Right renal pelvis (tissue), 4 donors: ENCODE measurements at places on chromosomes 16 and 17.

- DNase-seq = no peak
These were observed 80.4 kb downstream of the ENGASE start for GRCh38 chr17:79154951-79155585.

- DNase-seq = no peak
These were observed 89.9 kb downstream of the NDE1 start for GRCh38 chr16:15739950-15740349.

DNA sequence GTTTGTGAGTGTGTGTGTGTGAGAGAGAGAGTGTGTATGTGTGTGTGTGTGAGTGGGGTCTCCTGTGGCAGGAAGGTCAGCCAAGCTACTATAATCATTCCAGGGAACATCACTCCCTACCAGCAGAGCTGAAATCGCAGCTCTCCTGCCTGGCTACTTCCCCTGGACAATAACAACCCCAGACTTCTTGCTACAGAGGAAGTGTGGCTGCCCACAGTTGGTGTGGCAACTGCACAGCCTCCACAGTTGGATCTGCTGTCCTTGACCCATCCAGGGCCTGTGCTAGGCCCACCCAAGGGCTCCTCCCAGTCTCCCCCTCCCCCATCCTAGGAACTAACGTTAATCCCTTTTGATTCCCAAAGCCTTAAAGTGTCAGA lies 1.5 kb downstream of the SLC13A5 start:
- no peak for DNase-seq

DNA sequence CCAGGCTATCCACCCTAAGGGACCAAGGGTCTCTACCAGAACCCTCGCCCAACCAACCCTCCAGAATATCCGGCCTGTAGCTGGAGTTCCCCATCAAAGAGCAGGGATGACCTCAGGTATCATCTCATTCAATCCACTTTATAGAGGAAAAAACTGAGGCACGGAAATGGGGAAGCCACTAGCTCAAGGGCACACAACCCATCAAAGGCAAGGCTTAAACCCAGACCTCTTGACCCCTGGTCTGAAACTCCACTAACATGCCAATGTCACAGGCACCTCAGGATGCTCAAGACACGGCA lies 1.6 kb downstream of the TBC1D10B start:
- no peak for DNase-seq

GRCh38 chr17:35731917-35732805 lies 722 bp downstream of the RASL10B start:
- no peak for DNase-seq

DNA sequence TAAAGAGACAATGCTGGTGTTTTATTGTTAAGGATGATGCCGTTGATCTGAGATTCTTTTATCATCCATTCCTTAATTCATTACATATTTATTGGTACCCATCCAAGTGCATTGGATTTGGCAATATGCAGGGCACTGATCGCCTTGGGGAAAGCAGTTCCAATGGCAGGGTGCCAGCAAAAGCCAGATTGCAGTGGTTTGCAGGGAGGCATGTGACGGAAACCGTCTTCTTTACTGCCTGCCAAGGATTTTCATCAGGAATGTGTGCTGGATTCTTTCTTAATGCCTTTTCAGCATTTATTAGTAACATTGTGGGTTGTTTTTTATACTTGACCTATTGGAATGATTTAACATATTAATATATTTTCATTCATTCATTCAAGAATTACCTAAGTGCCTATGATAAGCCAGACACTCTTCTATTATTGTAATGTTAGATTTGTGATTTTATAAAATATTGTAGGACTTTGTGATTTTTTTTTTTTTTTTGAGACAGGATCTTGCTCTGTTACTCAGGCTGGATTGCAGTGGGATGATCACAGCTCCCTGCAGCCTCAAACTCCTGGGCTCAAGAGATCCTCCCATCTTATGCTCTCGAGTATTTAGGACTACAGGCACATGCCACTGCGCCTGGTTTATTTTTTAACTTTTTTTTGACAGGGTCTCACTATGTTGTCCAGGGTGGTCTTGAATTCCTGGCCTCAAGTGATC lies 93.4 kb upstream of the TNRC6A start:
- peak; percentile 5 for DNase-seq

DNA sequence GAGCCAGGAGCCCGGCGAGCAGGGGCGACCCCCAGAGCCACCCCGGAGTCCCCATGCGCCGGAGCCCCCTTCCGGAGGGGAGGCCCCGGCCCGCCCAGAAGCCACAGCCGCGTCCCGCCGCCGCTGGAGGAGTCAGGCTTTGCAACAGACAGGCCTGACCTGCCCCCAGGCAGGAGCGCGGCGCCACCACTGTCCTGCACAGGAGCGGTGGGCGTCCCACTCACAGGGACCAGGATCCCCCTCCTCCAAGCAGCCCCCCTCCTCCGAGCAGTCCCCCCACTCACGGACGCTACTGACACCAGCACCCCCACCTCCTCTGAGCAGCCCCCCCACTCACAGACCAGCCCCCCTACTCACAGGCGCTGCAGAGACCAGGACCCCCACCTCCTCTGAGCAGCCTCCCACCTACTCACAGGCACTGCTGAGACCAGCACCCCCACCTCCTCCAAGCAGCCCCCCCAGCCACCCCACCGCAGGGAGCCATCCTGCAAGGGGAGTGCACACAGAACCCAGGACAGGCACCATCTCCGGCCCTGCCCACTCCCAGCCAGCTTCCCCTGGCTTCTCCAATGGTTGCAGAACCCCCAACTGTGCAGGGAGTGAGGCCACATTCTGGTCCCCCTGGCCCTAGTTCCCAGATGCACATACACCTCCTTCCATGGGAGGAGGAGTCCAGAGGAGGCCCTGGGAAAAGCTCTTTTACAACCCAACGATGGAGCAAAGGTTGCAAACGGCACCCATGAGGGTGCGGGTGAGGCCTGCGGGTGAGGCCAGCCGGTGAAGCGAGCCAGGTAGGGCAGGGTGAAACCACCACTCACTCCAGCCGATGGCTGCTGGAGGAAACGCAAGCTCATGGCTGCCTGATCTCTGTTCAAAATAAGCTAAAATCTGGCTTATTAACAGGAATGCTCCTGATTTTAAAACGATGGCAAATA lies 69.9 kb downstream of the ABR start:
- no peak for DNase-seq

GRCh38 chr16:23824909-23825308 lies 10.9 kb upstream of the PRKCB start:
- DNase-seq = no peak

DNA sequence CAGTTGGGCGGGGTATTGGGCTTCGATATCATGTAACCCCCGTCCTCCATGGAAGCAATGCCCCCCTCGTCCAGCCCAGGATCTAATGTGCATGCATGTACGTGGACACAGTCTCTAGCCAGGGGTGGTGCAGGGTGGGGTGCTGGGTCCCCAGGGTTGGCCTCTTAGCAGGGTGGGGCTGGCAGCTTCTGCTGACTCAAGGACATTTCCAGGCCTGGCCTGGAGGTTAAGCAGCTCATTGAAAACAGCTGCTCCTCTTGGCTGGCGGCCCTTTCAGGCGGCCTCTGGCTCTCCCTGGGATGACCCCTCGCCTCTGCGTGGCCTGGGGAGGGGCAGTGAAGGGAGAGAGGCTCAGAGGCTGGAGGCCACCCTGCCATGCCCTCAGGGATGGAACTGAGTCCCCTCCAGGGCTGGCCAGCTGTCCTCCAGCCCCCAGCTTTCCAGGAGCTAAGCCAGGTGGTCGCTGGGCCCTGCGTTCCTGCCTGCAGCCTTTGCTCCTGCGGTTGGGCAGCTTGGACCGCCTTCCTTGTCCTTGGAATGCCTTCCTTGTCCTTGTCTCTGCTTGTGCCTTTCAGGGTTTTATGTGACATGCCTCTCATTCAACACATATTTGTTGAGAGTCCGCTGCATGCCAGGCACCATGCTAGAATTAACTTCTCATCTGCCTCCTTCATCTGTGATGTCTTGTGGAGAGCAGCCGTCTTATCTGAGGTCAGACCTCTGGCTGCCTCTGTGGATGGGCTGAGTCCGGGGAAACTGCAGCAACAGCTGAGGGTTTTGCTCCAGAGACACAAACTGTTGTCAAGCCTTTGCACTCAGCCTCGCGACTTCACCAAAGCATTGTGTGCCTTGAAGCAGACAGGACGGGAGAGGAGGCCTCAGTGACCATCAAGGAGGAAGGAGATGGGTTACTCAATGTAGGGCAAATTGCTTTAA lies 26.6 kb downstream of the MRC2 start:
- no peak for DNase-seq

DNA sequence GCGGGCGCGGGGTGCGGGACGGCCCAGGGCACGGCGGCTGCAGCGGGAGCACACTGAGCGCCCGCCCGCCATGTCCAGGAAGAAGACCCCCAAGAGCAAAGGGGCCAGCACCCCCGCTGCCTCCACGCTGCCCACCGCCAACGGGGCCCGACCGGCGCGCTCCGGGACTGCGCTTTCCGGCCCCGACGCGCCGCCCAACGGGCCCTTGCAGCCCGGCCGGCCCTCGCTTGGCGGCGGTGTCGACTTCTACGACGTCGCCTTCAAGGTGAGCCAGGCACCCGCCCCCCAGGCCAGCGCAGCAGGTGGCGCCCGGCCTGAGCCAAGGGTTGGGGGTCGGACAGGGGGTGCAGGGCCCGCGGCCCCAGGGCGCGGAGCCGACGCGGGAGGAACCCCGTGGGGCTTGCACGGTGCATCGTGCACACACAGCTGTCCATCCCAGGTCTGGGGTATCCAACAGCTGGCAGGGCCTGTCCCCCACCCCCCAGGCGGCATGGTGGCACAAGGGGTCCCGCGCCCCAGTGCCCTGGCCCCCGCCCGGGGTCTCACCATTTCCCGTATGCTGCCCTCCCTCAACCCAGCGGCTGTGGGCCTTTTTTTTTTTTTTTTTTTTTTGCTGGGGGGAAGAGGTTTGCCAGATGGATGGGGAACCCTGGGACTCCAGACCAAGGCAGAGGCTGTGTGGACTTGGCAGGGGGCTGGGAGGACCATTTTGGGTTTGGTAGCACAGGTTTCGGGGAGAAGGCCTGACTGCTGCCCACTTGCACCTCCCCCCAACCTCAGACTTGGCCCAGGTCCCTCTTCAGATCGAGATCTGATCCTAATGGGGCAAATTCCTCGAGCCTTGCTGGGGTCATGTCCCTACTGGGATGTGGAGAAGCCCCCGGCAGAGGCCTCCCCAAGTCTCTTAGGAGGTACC lies 547 bp downstream of the RAB26 start:
- DNase-seq = no peak

- DNase-seq = no peak
These were observed 31.2 kb upstream of the DNAJA2 start for GRCh38 chr16:47004652-47005051.

GRCh38 chr16:19236561-19237209 lies 48.8 kb upstream of the CLEC19A start:
- no peak for DNase-seq

DNA sequence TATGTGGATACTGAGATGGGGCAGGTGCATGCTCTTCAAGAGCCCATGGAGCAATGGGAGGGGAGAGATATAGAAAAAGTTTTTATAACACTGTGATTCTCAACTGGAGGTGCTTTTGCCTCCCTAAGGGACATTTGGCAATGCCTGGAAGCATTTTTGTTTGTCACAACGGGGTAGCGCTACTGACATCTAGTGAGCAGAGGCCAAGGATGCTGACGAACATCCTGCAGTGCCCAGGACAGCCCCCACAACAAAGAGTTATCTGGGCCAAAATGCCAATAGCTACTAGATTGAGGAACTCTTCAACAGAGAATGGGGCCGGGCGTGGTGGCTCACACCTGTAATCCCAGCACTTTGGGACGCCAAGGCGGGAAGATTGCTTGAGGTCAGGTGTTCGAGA lies 67.2 kb upstream of the CLEC3A start:
- DNase-seq = no peak

DNA sequence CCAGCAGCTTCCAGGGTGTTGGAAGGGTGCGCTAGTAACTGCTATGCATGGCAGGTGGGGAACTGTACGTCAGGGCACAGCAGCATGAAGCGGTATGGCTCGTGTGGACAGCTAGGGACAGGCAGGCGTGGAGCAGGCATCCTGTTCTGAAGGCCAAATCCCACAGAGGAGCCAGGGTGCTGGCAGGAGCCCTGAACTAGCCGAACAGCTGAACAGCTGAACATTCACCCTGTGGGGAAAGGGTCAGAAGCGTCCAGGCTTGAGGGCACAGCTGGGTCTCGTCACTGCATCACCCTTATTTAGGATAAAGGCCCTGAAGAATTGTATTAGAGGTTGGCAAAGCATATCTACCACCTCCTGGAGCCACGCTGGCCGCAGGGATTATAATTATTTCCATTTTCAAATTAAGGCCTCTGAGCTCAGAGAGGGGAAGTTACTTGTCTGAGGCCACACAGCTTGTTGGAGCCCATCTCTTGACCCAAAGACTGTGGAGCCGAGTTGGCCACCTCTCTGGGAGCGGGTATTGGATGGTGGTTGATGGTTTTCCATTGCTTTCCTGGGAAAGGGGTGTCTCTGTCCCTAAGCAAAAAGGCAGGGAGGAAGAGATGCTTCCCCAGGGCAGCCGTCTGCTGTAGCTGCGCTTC lies 3.3 kb upstream of the STH start:
- no peak for DNase-seq

GRCh38 chr17:7846063-7846735 lies 8.7 kb upstream of the TMEM88 start:
- no peak for DNase-seq

- no peak for DNase-seq
These were observed 23.1 kb downstream of the PRDM7 start for GRCh38 chr16:90053902-90054500.

DNA sequence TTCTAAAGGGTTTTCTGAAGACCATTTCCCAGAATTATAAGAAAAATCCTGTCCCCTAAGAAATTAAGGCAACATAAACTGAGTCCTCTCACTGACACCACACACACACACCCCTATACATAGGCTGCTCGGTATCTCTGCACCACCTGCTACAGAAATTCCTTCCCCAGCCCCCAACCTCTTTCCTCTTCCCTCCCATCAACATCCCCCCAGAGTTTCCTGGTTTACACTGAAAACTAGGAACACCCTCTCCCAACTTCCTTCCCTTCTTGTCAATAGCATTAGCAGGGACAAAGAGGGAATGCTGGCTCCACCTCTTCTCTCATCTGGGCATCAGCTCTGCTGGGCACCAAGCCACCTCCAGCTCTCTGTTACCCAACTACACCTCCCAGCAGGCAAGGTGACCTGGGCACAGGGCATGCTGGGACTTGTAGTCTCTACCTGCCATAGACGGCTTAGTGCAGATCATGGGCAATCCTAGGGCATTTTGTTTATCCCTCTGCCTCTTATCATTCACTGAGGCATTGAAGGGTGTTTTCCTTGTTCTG lies 15.7 kb downstream of the CAVIN1 start:
- no peak for DNase-seq

DNA sequence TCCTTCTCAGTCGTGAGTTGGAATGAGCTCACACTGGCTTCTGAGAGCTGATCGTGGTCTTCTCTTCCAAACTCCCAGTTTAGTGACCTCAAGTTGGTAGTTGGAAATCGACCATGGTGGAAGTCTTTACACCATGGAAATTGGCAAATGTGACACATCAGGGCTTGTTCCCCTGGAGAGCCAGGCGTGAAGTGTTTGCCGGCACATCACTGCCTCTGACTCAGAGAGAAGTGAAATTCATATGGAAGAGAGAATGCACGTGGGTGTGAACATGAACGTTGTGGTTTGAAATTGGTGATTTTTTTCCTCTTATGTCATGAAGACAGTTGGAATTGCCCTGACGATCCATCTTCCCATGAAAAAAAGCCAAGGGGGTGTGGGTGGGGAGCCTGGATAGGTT lies 47.4 kb downstream of the AXIN2 start:
- DNase-seq = no peak
